Activated T-cell treated with anti-CD3 and anti-CD28 coated beads, Interleukin-2, amount 50 U/mL, for 1 hour (primary cell): ENCODE measurements at places on chromosomes 5 and 9.

GRCh38 chr5:114857941-114858551 lies 311.7 kb downstream of the TRIM36 start:
- no peak for DNase-seq

DNA sequence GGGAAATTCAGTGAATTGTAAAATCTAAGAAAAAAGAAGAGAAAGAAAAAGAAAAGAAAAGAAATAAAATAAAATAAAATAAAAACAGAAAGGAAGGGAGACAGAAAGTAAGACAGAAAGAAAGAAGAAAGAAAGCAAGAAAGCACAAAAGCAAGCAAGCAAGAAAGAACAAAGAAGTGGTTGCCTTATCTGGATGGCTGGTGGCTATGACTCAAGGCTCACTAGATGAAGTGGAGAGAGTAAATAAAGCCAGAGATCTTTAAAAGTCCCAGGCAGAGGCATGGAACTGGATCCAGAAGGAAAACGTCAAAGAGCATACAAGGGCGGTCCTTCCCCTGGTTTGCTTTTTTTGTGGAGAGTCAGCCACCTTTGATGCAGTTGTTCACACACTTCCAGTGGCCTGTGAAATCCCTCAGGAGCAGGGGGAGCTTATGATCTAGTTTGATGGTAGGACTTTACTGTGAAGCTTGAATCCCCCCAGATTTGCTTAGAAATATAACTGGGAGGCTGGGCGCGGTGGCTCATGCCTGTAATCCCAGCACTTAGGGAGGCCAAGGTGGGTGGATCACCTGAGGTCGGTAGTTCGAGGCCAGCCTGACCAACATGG lies 176.7 kb upstream of the HMHB1 start:
- no peak for DNase-seq

DNA sequence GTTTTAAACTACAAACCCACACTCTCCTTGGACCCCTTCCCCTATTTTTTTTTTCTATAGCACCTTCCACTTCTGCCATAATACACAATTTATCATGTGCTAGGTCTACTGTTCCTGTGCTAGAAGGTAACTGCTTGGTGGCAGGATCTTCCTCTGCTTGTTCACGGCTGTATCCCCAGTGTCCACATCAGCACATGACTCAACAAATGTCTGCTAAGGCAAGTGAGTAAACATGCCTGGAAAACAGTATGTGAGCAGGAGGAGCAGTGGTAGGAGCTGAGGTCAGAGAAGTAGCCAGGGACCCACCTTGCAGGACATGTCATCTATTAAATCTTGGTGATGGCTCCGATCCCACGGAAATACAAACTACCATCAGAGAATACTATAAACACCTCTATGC lies 79.4 kb downstream of the AUH start:
- DNase-seq: no peak

DNA sequence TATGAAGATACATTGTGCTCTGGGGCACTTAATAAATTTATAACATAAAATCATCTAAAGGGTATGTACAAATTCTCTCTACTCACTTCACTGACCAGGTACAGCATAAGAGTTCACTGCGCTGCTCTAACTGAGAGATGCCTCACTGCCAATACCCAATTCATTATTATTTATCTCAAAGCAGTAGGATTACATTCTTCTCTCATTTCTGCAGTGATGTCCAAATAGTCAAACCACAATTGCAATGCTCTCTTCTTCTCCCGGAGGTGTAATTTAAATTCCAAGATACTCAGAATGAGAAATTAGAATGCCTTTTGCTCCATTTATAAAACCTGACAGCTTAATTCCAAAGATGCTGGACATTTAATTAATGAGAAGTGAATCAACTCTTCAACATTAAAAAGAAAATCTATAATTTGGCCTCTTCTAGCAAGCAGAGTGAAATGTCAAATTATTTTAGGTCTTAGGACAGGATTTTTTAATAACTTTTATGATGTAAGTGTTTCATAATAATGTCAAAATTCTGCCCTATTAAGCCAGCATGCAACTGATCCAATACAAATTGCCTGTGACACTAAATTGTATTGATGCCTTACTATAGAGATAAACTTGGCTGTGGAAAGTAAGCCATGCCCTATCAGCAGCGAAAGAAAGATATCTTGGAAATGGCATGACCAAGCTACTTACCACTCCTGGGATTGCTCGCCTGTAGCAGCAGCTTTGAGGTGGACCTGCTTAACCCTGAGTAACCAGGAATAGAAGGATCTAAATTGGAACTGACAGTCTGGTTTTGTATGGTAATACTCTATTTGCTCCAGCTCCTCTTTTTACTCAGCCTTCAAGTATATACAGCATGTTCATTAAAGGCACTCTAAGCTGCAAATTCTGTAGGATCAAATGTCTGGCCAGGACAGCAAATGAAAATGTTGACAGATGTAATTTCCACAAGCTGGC lies 374.2 kb upstream of the TYRP1 start:
- DNase-seq: no peak

DNA sequence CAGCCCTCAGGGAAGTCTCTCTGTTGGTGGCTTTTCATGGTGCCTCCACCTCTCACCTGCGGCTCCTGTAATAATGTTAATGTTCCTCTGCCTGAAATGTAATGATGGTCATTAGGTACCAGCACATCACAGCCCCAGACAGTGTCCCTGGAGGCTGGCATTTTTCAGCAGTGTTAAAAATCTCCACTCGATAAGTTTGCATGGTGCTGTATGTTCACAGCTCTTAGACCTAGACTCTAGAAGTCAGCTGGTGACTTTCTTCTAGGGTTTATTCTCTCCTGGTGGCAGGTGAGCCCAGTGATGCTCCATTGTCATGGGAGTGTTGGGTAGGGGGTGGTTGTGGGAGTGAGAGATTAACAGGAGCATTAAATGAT lies 53.1 kb downstream of the GPR107 start:
- no peak for DNase-seq

GRCh38 chr5:44827681-44828080 lies 18.9 kb downstream of the MRPS30 start:
- DNase-seq: no peak

GRCh38 chr9:133142684-133143622 lies 20.8 kb downstream of the GBGT1 start:
- DNase-seq: no peak

DNA sequence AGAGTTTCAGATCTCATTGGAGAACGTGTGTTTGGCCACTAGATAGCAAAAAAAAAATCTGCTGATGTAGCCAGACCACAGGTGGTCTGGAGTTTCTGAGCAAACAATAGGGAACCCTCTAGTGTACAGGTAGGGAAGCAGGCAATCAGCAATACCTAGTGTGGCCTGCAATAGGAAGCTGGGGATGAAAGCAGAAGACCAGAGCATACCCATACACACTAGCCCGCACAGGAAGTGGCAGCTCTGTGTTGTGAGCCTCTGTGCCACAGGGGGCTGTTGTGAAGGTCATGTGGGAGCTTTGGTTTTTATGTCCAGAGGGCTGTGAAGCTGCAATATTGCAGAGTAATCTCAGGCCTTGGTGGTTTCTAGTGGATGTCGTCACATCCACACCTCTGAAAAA lies 81.2 kb downstream of the MTAP start:
- no peak for DNase-seq

GRCh38 chr9:107594908-107595530 lies 105.5 kb upstream of the KLF4 start:
- DNase-seq: no peak

GRCh38 chr5:103373597-103374472 lies 115.3 kb downstream of the MACIR start:
- DNase-seq: no peak

GRCh38 chr5:33639474-33639873 lies 198.7 kb downstream of the TARS1 start:
- no peak for DNase-seq

GRCh38 chr5:126178521-126178920 lies 244.7 kb upstream of the GRAMD2B start:
- DNase-seq: no peak

DNA sequence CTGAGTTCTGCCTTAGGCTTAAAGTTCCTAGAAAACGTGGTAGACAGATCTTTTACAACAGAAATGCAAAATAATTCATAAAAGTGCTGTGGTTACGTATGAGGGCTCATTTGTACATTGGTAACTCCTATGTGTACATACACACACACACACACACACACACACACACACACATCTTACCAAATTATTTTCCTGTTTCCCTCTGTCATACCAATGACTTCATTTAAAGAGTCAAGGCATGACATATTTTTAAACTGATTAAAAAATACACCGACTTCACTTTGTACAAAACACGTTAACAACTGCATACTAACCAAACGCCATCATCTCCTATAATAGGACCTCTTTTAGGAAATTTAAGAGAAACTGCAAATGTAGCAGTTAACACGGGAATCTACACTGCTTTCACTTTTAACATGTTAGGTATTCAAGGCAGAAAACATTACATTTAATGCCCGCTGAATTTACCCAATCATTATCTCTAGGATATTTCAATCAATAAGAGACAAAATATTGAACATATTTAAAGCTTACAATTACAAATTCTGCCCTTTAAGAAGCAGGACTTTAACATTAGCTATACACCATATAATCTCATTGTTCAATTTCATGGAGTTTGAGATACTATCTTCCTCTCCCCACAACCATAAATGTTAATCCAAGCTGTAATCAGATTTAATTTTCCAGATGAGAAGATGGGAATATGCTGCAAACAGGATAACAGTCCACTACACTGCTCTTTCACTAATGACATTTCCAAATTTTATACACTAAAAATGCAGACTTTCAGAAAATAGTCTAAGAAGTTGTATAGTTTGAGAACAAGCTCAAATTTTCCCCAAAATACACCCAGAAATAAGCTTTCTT lies 133.1 kb downstream of the DENND1A start:
- no peak for DNase-seq

DNA sequence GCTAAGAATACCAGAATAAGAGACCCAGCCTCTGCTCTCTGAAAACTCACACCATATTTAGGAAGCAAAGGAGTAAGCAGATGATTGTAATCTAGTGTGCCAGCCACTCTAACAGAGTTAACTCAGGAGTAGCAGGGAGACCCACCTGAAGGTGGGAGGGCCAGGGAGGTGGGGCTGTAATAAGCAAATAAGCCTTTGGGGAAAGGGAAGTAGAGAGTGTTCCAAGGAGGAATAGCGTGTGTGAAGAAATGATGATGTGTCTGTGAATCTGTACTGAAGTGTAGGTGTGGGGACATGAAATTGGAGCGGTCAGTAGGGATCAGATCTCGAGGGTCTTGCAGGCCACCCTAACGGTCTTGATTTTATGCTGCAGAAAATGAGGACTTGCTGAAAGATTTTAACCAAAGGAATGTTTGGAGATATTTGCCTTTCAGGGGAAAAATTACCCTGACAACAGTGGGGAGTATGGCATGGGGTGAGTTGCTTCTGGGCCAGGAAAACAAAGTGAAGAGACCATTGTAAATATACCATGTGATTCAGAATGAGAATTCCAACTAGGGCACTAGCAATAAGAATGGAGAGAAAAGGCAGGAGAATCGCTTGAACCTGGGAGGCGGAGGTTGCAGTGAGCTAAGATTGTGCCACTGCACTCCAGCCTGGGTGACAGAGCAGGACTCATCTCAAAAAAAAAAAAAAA lies 44.1 kb upstream of the FSD1L start:
- no peak for DNase-seq

- no peak for DNase-seq
Observed at GRCh38 chr9:99491408-99492158, 269.5 kb downstream of the SEC61B start.

DNA sequence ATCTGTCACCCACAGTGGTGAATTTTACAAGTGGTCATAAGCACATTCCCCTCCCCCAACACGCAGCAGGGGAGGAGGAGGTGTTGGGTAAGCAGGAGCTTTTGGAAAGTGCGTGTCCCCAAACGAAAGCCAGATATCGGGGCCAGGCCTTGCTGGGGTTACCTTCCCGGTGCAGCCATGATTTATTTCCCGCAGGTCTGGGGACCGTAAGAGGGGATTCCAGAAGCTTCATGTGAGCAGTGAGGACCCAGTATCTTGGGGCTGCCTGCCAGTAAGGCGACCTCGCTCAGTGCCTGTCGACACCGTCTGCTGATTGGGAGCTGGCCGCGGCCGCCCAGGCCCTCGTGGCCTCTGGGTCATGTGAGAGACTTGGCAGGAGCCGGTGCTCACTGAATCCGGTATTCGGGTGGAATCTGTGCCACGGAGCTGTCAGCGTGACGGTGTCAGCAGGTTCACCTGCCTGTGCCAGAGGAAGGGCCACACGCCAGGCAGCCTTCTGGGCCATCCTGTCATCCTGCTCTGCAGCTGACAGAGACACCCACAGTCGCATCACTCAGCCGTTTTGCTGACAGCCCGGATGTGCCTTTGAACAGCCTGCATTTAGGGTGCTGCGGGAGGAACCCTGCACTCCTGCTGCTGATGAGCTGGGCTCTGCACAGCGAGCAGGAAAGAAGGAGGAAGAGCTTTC lies 37.3 kb downstream of the SEC61B start:
- peak; percentile 24 for DNase-seq
